ENCODE measurements at places on chromosomes 3 and 15. TPM values are rescaled to one million over a fixed set of nuclear protein-coding genes. Genes with fewer than 3 reads are reported as not detected.

DNA sequence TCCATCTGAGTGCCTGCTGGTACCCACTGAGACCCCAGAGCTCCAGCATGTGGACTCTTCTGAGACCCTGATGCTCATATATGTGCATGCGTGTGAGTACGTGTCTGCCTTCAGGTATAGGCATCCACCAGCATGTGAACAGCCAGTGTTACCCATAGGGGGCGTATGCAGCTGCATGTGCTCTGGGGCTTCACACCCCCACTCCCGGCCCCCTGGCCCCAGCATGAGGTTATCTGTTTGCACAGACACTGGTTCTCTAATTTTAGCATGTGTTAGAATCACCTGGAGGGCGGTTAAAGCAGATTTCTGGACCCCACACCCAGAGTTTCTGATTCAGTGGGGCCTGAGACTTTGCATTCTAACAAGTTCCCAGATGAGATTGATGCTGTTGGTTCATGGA, 824 bp upstream of the CILP start:
- no peak for DNase-seq

- no peak for DNase-seq
Measured at GRCh38 chr3:33007776-33008175, 56.3 kb downstream of the CCR4 start.

DNA sequence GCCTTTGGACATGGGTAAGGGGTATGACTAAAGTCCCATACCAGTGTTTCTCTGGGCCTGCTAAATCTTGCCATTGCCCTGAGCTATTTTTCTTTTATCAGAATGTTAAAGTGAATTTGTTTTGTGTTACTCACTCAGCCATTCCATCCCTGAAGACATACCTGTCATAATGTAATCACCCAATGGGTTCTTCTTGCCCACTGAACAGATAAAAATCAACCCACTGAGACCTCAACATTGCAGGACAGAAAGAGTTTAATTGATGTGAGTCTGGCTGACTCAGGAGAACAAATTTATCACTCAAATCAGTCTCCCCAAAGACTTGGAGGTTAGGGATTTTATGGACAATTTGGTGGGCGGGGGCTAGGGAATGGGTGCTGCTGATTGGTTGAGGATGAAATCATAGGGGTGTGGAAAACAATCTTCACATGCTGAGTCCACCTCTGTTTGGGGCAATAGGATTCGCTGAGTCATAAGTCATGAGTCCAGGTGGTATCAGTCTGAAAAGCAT, 47.4 kb downstream of the ILDR1 start:
- DNase-seq = peak; percentile 50

GRCh38 chr15:29942143-29942542, 119.9 kb upstream of the TJP1 start:
- no peak for DNase-seq

GRCh38 chr3:94011233-94011711, 17.1 kb downstream of the STX19 start:
- DNase-seq = no peak

DNA sequence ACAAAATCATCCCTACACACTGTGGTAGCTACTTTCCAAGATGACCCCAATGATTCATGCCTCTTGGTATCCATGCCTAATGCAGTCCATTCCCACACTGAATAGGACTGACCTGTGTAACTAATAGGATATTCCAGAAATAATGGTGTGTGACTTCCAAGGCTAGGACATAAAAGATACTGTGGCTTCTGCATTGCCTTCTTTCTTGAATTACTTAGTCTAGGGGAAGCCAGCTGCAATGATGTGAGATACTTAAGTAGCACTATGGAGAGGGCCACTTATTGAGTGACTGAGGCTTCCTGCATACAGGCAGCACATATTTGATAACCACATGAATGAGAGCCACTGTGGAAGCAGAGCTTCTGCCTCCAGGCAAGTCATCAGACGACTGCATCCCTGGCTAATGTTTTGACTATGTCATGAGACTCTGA, 50.1 kb downstream of the NR1I2 start:
- DNase-seq = peak; percentile 97

GRCh38 chr3:12177126-12177525, 18.4 kb upstream of the TIMP4 start:
- no peak for DNase-seq

DNA sequence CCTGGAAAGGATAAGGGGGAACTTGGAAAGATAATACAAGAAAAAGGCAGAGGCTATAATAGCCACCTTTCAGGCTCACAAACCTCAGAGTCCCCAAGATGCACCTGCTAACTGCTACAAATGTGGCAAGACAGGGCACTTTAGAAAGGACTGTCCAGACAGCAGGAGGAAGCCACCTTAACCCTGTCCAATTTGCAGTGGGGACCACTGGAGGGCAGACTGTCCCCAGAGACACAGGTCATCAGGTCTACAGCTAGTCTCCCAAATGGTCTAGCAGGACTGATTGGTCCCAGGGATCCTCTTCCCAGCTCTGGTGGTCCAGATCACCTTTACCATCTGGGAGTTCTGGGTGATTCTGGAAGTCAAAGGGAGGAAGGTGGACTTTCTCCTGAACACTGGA, 882.5 kb upstream of the GBE1 start:
- DNase-seq = no peak

- peak; percentile 13 for DNase-seq
Measured at GRCh38 chr3:106251160-106251892, 382.5 kb upstream of the CBLB start.

- peak; percentile 89 for DNase-seq
Measured at GRCh38 chr3:138600100-138600745, 6.2 kb upstream of the CEP70 start.

DNA sequence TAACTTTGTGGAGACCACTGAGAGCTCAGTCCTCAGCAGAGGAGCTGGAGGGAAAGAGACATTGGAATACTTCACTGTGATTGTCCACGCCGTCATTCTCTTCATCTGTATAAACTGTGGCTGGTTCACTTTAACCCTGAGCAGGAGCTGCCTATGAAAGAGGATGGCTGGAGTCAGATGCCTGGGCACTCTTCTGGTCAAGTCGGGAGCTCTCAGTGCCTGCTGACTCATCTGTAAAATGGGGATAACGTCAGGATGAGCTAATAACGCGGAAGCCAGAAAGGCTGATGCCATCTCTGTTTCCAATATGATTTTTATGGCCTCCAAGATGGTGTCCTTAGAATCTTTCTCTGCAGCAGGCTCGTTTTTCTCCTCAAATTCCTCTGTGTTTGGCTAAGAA, 51.6 kb upstream of the MRPS22 start:
- DNase-seq = peak; percentile 63

- peak; percentile 16 for DNase-seq
Measured at GRCh38 chr3:147119989-147120388, 286.4 kb downstream of the ZIC4 start.

GRCh38 chr3:14145670-14146380, 21.0 kb downstream of the TMEM43 start:
- DNase-seq = no peak

GRCh38 chr3:194879991-194880939, 194.6 kb downstream of the FAM43A start:
- DNase-seq = peak; percentile 49

GRCh38 chr3:177137774-177138705, 59.2 kb downstream of the TBL1XR1 start:
- DNase-seq = no peak

GRCh38 chr15:68578175-68578979, 416 bp upstream of the CORO2B start:
- DNase-seq = peak; percentile 74

DNA sequence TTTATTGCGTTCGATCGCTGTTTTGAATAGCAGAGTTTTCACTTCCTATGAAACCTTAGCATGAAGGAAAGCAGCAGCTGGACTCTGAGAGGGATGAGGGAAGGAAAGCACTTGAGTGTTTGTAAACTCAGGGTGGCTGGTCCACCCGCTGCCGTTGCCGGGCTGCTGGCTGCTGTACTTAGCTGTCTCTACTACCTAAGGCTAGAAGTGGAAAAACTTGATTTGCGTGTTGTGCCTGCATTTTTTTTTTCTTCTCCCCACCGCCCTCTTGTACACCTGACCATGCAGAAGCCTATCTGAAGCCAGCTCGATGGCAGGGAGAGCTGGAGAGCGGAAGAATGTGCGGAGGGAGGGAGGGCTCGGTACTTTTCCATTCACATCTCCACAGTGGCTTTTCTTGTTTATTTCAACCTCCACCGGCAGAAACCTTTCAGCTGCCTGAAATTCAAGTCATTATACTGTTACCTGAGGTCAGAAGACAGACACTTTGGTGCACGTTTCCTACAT, 4.8 kb upstream of the BCL6 start:
- DNase-seq = peak; percentile 61

GRCh38 chr15:52653431-52653964, 25.7 kb downstream of the ATOSA start:
- DNase-seq = peak; percentile 92

GRCh38 chr3:124664804-124665203, 65.4 kb upstream of the UMPS start:
- no peak for DNase-seq

DNA sequence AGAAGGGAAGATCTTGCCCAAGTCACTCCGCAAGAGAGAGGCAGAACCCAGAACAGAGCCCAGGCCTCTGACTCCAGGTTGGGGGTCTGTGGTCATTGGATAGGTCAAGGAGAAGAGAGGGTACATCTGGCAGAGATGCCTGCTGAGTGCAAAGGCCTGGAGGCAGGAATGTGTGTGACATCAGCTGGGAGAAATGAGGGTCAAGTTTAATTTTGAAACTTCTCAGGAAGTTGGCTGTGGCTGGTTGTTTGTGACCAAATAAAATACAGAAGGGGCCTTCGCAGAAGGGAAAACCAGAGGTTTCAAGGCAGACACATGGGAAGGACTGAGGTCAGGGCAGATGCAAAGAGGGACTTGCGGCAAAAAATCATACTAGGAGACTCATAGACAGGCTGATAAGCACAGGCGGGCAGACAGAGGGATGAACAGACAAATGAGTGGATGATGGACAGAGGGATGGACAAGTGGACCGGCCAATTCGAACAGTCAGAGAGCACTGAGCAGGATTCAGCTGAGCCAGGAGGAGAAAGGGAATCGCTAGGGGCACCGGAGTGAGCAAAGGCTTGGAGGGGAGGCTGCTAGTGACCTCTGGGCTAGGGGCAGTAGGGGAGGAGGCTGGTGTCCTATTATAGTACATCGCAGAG, 28.8 kb upstream of the CACNA2D2 start:
- peak; percentile 15 for DNase-seq

DNA sequence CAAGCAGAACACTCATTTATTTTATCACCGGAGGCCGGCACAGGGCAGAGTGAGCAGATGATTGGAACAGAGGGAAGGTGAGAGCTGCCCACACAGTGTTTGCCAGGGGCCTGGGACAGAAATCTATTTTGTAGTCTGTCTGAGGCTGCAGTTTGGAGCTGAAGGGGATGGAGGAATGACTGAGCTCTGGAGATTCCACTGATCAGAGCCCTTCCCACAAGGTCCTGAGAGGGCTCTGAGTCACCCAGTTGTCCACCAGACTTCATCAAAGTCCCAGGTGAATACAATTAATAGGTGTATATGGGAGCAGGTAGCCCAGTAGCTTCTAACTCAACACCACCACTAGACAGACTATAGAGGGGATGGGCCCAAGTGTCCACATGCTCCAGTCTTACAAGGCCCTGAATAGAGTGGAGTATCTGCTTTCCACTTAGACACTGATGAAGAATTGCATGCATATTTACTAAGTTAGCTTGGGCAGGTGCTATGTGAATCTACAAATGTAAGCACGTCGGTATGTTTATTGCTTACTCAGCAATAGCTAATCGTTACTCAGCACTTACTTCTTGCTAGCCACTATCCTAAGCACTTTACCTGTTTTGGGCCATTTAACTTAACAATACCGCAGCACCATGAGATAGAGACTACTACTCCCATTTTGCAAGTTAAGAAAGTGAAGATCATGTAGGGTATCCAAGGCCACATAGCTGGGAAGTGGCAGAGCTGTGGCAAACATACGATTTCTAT, 2.7 kb upstream of the STARD5 start:
- DNase-seq = no peak

DNA sequence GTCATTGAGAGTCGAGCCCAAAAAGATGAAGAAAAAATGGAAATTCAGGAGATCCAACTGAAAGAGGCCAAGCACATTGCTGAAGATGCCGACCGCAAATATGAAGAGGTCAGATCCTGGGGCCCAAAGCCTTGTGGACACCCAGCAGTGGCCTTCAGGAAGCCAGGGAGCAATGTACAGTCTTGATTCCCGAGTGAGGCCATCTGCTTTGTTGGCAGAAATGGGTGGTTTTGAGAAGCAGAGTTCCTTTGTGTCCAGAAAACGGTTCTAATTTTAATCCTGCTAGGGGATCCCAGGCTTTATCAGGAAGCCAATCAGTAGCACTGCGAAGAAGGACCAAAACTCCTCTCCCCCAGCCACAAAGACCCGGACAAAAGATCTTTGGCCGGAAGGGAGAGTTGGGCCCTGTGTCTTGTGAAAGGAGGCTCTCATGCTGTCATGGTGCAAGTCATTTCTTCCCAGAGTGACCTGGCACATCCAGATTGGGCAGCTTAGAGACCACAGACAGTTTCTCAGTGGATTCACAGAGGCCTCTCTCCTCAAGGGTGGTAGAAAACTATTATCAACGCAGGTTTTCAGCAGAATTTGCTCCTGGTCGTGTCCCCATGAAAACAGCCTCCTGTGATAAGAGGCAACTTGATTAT, 17.1 kb downstream of the TPM1 start:
- no peak for DNase-seq

GRCh38 chr15:100770661-100771584, 108.7 kb upstream of the ALDH1A3 start:
- no peak for DNase-seq

DNA sequence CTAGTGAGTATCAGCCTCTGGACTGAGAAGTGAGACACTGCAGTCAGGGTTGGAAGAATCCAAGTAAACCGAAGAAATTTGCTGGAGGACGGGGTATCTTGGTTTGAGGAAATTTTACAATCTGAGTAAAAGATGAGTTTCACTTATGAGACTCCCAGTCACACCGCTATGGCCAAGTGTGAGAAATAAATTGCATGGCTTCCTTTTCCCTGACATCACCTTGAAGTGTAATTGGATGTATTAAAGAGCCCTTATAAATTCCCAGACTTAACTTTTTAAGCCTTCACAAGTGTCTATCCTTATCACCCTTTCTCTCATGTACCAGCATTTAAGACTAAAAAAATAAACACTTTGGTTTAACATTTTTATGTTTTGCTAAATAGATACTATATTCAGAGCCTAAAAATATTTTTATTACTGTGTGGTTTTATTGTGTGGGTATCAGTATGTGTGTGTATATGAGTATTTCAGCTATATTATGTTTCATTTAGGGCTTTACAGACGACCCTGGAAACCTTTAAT, 23.8 kb downstream of the USP3 start:
- DNase-seq = no peak

The RTP3 gene
- total RNA-seq = not detected

The IGSF10 gene
- 0.59 TPM for total RNA-seq

The TEX55 gene
- total RNA-seq = not detected

The ZNF620 gene
- 1.5 TPM for total RNA-seq

The CCNL1 gene
- total RNA-seq = 91.2 TPM

The CDHR4 gene
- not detected for total RNA-seq

The UNC45A gene
- total RNA-seq = 74.3 TPM

The THRB gene
- total RNA-seq = 0.98 TPM

The CNTN4 gene
- total RNA-seq = not detected

The MFN1 gene
- 54.7 TPM for total RNA-seq

The MAP1A gene
- 1.6 TPM for total RNA-seq

The VILL gene
- 3.3 TPM for total RNA-seq

The MAP2K5 gene
- total RNA-seq = 4.1 TPM

The KLHL40 gene
- not detected for total RNA-seq

The C3orf49 gene
- total RNA-seq = not detected
